Stimulated activated CD4-positive, alpha-beta T cell treated with anti-CD3 and anti-CD28 coated beads, Interleukin-4, amount 100 ng/mL, for 24 hours (primary cell): ENCODE measurements at places on chromosomes 2 and 18.

GRCh38 chr18:77206676-77207374 is 42.8 kb upstream of the GALR1 start:
- DNase-seq, result no peak

- DNase-seq, result no peak
Measured at GRCh38 chr2:60628026-60628425, 74.6 kb upstream of the BCL11A start.

GRCh38 chr2:233386382-233387041 is 32.2 kb downstream of the DGKD start:
- DNase-seq, result no peak

- no peak for DNase-seq
Measured at GRCh38 chr18:67151366-67151765, 365.2 kb downstream of the DSEL start.

DNA sequence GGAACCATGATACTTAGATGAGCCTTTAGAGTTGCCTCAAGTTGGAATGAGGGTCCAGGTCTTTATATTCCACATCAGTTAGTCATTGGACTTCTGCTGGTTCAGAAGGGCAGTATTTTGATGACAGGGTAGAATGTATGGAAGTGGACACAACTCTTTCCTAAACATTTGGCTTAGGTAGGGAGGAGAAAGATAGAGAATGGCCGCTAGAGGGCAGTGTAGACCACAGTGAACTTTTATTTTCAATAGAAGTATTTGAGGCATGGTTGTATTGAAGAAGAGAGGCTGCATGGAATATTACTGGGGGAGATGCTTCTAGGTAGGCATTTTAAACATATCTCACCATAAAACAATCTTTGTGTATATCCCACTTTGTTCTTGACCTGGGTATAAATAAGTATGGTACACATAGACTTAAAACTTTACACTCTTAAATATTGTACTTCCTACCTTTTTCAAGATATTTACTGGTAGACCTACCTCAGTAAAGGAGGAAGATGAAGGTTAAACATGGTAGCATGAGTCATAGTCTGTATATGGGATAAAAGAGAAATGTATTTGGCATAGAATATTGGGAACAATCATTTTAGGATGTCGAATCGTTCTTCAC is 497.6 kb upstream of the FAM98A start:
- peak; percentile 55 for DNase-seq

- DNase-seq, result no peak
Measured at GRCh38 chr18:55731594-55732042, 143.6 kb upstream of the TCF4 start.

GRCh38 chr2:226274143-226274542 is 525.5 kb downstream of the IRS1 start:
- no peak for DNase-seq

DNA sequence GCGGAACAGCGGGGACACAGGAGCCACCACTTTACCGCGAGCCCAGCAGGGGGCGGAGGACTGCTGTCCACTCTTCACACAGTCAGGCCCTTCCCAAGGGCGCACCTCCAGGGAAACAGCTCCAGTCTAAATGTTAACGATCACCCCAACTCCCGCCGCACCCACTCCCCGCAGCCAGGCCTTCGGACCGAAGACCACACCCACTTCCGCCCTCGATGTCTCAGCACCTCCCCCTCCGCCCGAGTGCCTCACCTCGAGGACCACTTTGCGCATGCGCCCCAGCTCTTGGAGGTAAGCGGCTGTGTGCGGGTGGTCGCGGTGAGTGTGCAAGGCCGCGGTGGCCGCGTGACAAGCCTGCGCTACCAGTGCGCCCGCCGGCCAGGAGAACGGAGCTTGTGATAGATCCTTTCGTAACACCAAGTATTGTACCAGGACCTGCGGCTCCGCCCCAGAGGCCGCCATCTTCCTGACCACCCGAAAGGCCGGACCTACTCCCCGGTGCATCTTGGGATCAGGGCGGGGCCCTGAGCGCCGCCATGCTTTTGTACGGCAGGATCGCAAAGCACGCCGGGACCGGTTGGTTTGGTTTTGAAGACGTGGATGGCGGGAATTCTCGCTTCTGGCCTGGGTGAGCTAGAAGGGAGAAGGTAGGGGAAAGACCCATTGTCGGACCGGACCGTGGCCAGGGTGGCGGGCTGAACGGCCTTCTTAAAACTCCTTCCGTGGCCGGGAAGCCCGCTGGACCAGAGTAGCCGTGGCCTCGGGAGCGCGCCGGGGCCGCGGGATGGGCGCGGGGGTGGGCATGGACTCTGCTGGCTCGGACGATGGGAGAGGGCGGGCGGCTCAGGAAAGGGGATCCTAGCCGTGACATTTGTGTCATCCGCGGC is at the start of the genes CENPO and PTRHD1:
Gene CENPO (plus strand): TSS at position 552 of the 887 bp plus-strand sequence. CDS start 495 bp downstream, outside the sequence.
Gene PTRHD1 (minus strand): TSS at position 518 of the 887 bp plus-strand sequence. CDS start 14 bp downstream, at position 504.
- DNase-seq, result peak; percentile 96

DNA sequence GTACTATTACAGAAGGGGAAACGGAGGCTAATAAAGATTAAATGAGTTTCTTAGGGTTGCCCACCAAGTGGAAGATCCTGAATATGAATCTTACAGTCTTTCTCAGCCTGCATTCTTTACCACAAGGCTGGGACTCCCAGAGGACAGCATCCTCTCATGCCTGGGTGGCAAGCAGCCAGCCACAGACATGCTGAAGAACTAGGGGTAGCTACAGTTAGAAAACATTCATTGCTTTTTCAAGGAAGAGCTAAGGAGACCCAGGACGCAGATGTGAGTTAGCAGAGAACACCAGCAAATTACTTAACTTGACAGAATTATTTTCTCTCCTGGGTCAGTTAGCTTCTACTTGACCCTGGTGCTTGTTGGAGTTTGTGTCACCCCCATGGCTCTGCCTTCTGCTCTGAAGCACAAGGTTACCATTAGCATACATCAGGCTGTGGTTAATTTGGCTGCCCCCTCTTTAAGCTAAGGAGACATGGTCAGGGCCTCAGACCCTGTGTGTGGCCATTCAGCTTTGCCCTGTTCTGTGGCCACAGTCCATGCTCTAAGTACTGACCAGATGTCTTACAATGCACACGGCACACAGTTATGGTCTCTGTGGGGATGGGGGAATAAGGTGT is 132.3 kb upstream of the TNP1 start:
- DNase-seq, result no peak

GRCh38 chr18:34773961-34774766 is 64.1 kb downstream of the DTNA start:
- DNase-seq, result no peak

DNA sequence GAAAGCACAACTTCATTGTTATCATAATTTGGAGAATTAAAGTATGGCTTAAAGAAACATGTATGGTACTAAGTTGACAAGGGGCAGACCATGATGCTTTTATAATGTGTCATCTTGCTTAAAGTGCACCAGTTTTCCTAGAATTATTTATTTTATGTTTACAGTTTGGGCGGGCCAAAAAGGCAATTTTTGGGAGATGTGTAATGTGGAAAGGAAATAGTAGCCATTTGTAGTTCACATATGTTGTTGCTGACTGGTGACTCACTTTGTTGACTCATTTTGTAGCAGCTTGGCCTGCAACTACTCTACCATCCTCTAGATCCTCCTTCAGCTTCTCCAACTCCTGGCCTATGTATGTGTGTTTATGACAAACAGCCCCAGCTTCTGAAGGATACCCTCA is 7.7 kb downstream of the ZSCAN30 start:
- DNase-seq, result no peak

- DNase-seq, result no peak
Measured at GRCh38 chr2:237025090-237025865, 60.4 kb upstream of the COPS8 start.

- DNase-seq, result no peak
Measured at GRCh38 chr2:177258059-177258458, 6.5 kb downstream of the NFE2L2 start.

DNA sequence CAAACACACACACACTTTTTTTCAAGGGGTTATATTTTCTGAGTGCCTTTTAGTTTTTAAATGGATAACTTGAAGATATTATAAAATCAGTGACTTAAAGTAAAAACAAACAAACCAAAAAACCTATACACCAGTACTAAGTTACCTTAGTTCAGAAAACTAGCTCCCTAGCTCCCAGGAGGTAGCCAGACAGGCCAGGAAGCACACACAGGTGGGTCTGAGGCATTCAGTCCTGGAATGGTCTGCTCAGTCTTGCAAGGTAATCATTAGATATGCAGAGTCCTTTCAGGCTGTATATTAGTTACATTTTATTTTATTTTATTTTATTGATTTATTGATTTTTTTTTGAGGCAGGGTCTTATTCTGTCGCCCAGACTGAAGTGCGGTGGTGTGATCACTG is 10.7 kb upstream of the DYNC2LI1 start:
- DNase-seq, result no peak

- DNase-seq, result no peak
Measured at GRCh38 chr2:7025082-7025481, 107.9 kb downstream of the RNF144A start.

DNA sequence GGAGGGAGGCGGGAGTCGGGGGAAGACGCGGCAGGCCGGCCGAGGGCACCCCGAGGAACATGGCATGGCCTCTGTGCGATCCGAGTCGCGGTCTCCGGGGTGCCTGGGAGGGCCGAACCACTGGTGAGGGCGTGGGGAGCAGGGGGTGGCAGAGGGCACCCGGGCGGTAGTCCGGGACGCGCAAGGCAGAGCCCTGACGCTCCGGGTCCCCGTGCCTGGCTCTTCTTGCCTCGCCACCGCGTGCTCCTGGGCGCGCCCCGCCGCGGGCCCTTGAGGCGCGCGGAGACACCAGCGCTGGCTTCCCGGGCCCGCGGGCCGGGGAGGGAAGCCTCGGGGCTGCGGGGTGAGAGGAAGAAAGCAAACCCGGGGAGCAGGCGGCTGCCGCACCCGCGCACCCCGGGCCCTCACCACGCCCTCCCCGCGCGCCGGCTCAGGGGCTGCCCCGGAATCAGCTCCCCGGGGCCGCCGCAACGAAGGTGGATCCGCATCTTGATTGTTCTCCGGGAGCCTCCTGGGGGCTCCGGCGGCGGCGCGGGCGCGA is 4.3 kb downstream of the SOX11 start:
- DNase-seq, result no peak

GRCh38 chr2:189836644-189837043 is 52.4 kb downstream of the PMS1 start:
- DNase-seq, result no peak

DNA sequence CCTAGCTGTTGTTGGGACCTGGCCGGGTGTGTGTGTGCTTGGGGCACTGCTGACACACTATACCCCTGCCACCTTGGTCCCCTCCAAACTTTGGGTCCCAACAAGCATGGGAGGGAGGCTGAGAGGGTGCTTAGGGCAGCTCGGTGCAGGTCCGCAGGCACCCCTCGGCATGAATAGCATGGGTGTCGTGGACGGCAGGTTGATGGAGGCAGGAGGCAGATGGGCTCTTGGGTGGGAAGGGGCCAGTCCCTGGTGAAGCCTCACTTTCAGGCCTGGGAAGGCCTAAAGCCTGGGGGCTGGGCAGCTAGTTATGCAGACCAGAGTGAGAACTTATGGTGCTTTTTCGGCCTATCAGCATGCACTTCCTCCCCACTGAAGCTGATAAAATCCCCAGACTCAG is 164.2 kb downstream of the CDH19 start:
- DNase-seq, result no peak

DNA sequence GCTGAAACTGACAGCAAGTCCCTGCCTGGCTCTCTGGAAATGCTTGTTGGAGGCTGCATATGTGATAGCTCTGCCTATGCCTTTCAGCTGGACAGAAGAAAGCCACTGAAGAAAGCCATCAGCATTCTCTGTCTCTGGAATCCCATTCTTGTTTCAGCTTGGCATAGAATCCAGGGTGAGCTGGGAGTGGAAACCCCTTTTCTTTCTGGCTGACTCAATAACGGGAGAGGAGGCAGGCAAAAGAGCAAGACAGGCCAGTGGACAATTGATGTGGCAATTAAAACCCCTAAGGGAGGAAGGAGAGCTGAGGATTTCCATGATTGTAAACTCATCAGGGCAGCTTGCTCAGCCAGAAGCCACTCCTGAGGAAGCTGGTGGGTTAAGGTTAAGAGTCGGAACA is 208.1 kb downstream of the CLIP4 start:
- DNase-seq, result no peak

GRCh38 chr18:34734056-34734455 is 24.0 kb downstream of the DTNA start:
- no peak for DNase-seq

GRCh38 chr2:28102455-28102874 is 211.9 kb downstream of the BABAM2 start:
- no peak for DNase-seq

DNA sequence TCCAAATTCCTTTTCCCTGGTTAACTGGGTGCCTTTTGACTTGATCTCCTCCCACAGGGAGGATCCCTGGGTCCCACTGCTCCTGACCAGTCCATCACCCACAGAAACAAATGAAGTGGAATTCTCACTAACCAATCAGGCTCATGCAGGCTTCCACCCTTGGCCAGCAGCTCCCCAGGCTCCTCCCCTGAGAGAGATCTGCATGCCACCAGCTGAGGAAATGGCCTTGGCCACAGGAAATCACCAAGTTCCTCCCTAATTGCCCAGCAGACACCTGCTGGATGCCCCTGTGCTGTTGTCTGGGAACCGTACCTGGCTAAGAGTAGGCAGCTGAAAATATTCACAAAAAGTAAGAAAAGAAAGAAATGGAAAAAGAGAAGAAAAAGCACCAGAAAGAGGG is 207.4 kb downstream of the NCK2 start:
- no peak for DNase-seq

- DNase-seq, result no peak
Measured at GRCh38 chr18:21598726-21599584, 1.5 kb downstream of the ESCO1 start.
